AG10803 (cell line): ENCODE measurements at places on chromosomes 1 and 21.

DNA sequence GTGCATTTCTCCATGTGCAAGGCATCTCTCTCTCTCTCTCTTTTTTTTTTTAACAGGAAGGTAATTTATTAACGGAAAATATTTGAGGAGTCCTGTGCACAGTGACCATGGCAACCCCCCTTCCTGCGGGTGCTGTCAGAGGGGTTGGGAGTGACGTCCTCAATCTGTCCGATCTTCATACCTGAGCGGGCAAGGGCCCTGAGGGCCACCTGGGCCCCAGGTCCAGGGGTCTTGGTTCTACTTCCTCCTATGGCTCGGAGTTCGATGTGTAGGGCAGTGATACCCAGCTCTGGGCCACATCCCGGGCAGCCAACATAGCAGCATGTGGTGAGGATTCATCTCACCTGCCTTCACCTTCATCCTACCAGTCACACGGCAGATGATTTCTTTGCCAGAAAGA, 11.0 kb downstream of the MAPKAPK2 start:
- DNase-seq: no peak

DNA sequence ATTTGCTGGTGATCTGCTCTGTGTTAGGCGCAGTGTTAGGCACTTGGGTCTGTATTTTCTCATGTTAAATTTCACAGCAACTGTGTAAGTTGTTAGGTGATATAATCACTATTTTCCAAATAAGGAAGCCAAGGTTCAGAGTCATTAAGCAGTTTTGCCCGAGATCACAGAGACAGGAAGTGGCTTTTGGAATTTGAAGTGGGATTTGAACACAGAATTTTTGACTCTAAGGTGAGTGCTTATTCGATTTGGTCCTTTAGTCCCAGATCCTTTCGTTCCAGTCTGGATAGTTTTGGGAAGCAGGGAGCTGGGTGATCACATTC, 114.9 kb downstream of the NMNAT2 start:
- no peak for DNase-seq

DNA sequence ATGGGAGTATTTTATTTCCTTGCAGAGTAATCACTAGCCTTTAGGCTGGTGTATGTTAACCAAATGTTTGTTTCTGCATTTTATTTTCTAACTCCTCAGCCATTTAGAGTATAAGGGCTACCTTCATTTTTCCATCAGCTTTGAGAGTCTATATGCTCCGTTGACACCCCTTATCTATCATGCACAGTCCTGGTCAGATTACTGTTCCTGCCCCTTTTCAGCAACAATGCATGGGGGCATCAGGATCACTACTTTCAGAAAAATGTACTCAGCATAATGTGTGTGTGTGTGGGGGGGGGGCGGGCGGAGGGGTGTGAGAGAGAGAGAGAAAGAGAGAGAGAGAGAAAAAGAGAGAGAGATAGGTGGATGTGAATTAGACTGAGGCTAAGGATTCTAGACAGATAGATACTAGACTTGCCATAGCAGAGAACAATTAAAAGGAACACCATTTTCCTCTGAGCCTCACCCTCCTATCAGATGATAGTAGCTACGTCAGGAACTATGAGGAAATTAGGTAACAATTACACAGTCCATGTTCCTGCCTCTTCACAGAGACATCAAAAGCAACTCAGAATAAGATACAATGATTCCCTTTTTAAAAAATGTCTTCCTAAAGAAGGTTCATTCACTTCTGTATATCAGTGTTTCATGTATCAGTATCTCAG, 40.8 kb downstream of the FCER1A start:
- no peak for DNase-seq

GRCh38 chr1:199759268-199759730, 268.2 kb upstream of the NR5A2 start:
- no peak for DNase-seq

DNA sequence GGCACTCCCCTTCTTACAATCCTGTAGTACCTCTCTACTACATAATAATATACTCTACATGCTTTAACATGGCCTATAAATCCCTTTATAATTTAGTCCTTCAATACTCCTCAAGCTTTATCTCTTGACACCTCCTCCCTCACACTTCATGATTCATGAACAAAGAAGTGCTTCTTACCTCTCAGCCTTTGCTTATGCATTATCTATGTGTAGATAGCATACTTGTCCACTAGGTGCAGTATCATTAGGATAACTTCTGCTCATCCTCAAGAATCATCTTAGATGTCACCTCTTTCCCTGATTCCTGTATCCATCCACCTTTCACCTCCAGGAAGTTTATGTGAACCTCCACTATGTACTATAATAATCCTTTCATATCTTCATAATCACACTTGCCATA, 74.4 kb downstream of the COL24A1 start:
- DNase-seq: no peak

DNA sequence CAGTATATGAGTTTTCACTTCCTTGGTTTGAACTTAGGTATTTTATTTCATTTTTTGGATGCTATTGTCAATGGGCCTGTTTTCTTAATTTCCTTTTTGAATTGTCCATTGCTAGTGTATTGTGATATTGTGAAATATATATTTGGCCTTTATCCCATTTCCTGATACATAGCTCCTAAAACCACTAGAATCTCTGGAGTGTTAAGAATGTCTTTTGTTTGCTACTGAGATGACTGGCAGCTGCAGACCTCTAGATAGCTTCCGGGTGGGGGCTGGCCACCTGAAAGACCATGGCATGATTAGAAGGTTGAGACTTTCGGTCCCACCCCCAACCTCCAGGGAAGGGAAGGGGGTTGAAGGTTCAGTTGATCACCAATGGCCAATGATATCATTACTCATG, 245.4 kb downstream of the KCNJ6 start:
- peak; percentile 86 for DNase-seq

DNA sequence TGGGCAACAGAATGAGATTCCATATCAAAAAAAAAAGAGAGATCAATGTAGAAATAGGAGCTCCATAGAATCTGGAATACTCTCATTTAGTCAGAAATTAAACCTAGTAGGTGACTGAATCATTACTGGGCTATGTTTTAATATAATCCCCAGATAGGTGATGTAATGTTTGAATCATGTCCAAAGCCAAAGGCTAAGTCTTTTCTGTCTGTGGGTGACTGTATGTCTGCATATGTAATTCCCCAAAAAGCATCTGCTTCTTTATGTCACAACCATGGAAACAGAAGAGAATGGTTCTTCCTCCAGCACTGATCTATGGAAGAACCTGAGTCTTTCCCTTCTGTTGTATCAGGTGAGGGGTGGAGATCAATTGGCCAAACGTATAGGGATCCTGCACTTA, 5.8 kb downstream of the LAMC2 start:
- DNase-seq: peak; percentile 79

DNA sequence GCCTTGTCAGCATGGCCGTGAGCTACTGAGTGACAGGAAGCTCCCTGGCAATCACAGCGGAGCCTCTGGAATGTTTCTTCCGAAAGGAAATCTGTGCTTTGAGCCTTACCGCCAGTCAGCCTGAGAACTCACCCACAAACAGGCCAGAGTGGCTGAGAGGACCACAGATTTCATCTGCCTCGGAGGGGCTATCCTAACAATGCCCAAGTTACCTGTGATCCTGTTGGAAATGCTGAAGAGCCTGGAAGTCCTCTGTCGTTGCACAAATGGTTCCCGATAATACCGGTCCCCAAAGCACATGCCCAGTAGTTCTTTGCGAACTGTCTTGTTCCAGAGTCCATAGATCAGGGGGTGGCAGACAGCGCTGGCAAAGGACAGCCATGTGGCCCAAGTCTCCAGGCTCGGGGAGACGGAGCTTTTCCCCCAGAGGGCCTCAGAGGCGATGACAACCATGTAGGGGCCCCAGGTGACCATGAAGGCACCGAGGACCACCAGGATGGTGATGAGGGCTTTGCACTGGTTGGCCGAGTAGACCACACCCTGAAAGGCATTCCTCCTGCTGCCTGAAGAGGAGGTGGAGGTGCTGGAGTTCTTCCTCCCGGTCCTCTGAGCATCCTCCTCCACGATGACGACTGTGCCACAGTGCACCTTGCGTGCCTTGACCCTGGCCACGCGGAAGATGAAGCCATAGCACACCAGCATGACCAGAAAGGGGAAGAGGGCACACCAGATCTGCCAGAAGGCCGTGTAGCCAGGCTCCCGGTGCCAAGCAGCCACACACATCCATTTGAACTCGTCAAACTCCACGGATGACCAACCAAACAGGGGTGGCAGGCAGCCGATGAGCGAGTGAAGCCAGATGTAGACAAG, 40.2 kb downstream of the GPR161 start:
- no peak for DNase-seq

- no peak for DNase-seq
Observed at GRCh38 chr1:197510691-197511378, 242.8 kb downstream of the CRB1 start.

DNA sequence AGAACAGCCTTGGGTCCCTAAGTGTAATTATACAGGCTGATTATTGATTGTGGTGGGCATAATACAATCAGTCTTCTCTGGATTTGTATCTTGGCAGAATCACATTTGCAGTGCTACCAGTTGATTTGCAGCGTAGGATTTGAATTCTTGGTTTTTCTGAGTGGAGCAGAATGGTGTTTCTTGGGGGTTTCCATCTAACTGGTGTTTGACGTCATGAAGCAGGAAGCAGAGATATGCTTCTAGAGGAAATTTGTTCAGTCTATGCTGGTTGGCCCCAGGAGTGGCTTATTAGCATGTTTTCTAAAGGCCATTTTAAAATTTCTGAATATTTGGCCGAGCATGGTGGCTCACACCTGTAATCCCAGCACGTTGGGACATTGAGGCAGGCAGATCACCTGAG, 3.4 kb downstream of the CTTNBP2NL start:
- DNase-seq: no peak

DNA sequence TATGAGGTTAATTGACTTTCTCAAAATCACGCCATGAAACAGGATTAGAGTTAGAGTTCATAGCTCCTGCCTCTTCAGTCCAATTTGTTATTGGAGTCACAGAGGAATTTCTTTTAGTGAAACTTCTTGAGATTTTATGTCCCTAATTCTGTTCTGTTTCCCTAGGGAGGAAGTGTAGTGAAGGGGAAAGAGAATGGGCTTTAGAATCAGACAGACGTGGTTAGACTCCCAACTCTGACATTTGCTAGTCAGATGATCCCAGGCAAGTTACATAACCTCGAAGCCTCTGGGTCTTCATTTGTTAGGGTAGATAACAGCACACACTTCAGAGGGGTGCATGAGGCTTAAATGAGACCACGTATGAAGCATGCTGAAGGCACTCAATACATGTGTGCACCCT, 83.9 kb downstream of the ASTN1 start:
- DNase-seq: no peak

DNA sequence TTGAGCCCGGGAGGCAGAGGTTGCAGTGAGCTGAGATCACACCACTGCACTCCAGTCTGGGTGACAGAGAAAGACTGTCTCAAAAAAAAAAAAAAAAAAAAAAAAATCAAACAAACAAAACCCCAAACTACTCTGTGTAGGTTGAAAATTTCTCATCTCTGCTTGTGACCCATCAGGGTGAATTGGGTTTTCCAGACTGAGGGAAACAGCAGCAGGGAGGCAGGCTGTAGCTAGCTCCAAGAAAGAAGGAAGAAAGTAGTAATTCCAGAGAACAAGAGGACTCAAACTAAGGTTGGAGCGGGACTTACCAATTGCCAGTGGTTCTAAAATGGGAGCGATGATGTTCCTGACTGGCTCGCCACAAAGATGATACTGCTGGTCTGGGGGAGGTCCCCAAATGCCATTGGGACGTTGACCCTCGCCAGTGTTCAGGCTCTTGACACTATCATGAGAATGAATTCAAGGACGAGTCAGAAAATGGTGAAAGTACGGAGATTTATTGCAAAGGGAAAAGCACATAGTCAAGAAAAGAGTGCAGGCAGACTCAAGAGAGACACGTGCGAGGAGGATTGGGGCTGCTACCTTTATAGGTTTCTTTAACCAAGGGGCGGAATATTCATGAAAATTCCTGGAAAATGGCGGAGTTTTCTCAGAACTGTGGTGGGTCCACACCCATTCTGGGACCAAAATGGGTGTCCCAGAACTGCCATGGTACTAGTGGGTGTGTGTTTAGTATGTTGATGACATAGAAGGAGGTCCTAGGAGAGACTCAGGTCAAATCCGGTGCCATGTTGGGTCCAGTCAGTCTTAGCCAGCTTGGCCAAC, 13.4 kb downstream of the AADACL4 start:
- DNase-seq: no peak

DNA sequence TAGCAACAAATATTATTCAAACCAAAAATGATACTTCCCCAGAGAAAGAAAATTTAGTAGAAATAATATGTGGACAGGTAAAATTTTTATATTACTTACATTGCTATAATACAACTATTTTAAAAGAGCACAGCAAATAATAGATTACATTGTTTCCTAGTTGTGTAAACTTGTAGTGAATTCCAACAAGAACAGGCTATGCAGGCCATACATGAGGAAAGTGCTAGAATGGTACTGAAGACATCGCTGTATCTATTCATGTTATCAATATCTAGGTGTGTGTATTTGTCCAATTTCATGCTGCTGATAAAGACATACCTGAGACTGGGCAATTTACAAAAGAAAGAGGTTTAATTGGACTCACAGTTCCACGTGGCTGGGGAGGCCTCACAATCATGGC, 47.9 kb upstream of the ADGRL2 start:
- DNase-seq: no peak

GRCh38 chr1:15322648-15323350, 75.8 kb downstream of the FHAD1 start:
- DNase-seq: no peak

DNA sequence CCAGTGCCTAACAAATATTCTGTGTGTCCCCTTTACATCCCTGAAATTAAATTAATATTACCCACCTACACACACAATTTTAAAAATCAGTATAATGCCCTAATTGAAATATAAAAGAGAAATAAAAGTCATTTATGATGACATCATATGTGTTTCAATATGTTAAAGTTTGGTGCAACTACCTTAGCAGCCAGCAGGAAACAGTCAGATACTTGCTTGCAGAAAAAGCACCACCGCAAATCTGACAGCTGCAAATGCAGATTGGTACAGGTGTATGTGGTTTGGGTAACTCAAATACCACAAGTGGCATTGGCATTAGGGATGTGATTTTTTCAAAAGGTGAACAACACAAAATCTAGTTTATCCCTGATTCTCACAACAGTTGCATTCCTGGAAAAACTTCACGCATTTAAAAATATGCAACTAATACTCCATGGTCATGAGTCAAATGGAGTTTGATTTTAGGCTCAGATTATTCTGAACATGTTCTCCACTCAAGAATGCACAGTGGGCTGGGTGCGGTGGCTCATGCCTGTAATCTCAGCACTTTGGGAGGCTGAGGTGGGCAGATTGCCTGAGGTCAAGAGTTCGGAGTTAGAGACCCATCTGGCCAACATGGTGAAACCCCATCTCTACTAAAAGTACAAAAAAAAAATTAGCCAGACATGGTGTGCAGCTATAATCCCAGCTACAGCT, 106.3 kb downstream of the EDEM3 start:
- no peak for DNase-seq
